ENCODE measurements at places on chromosomes 1 and 21.

DNA sequence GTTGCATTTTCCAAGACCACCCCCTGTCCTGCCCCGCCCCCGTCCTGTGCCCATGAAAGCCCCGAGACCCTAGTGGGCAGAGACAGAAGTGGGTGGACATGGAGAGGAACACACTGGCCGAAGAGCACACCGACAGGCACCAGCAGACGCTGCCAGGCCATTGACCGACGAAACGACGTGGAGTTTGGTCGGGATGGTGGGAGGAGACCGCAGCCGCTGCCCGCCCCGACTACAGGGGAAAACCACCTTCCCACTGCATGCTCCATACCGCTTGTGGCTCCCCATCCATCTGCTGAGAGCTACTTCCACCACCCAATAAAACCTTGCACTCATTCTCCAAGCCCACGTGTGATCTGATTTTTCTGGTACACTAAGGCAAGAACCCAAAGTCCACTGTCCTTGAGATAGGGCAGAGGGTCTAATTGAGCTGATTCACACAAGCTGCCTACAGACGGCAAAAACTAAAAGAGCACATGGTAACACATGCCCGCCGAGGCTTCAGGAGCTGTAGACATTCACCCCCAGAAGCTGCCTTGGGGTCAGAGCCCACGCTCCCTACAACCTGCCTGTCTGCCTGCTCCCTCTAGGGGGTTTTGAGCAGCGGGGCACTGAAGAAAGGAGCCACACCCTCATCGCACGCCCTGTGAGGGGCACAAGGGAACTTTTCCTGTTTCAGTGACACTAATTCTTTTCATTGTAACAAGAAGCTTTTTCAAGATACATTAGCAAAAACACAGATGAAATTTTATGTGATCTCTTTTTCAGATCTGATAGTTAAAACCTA is 81.2 kb upstream of the RAB3GAP2 start:
- DNase-seq, result no peak

GRCh38 chr1:16249596-16250241 is 12.7 kb upstream of the CPLANE2 start:
- DNase-seq, result no peak

DNA sequence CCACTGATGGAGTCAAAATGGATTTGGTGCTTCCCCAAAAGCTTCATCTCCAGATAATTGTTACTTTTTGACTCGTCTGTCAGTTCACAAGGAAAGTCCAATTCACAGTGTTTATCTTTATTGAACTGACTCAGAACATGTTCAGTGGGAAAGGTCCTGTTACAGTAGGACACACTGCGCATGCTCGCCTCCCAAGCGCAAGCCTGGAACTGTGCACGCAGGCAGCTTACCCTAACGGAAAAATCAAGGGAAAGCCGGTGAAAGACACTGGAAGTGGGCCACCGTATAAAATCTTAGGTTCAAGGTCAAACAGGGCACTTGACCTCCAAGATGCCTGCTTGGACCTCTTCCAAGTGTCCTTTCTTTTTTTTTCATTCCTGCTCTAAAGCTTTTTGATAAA is 174.6 kb downstream of the USP25 start:
- DNase-seq, result no peak

- no peak for DNase-seq
Measured at GRCh38 chr21:38267991-38268863, 11.4 kb downstream of the KCNJ15 start.

GRCh38 chr21:32562915-32563314 is 22.4 kb downstream of the TCP10L start:
- DNase-seq, result no peak

DNA sequence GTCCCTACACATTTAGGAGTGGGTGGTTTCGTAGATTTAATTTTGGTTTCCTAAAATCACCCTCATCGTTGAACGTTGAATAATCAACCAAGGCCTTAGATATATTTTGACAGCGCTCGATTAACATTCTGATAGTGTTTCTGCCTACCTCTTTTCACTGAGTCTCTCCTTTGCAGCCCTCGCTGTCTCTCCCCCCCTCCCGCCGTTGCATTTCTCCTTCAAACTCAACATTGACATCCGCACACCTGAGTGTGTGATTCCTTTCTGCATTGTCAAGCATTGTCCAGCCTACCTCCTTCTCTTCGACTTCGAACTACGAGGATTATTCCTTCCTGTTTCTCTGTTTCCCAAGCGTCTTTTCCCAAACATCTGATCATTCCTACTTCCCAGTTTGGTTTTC is 1.8 kb upstream of the ADAMTS1 start:
- DNase-seq, result no peak

DNA sequence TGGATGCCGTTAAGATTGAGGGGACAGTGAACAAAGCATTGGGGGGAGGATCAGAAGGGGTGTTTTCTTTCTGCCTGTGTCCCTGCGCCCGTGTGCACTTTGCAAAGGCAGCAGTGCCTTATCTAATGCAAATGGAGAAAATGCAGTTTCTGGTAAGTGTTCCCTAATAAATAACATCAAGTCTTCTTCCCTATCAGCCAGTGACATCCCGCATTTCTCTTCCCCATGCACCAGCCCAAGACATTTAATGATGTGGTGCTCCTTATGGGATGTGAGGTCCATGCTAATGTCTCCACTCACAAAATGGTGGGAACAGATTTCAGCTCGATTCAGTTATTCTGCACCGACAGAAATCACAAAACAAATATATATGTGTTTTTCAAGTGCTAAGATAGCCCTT is 111.8 kb downstream of the PBX1 start:
- DNase-seq, result no peak

DNA sequence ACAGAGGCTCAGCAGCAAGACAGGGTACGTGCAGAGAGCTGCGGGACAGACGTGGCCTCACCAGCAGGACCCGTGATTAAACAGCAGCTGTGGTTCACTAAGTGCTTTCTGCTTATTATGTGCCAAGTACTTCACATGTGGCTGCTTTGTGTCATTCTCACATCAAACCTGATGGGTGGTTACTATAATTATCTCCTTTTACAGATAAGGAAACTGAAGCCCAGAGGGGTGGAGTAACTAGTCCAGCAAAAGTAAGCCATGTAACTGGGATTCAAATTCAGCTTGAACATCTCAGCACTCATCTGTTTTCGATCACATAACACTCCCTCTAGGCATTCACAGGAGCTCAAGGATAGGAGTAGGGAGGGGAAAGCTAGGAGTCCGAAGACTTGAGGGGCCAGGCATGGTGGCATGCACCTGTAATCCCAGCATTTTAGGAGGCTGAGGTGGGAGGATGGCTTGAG is 50.8 kb upstream of the CLIC4 start:
- DNase-seq, result no peak

GRCh38 chr1:168195199-168196135 is 16.7 kb downstream of the TIPRL start:
- no peak for DNase-seq

DNA sequence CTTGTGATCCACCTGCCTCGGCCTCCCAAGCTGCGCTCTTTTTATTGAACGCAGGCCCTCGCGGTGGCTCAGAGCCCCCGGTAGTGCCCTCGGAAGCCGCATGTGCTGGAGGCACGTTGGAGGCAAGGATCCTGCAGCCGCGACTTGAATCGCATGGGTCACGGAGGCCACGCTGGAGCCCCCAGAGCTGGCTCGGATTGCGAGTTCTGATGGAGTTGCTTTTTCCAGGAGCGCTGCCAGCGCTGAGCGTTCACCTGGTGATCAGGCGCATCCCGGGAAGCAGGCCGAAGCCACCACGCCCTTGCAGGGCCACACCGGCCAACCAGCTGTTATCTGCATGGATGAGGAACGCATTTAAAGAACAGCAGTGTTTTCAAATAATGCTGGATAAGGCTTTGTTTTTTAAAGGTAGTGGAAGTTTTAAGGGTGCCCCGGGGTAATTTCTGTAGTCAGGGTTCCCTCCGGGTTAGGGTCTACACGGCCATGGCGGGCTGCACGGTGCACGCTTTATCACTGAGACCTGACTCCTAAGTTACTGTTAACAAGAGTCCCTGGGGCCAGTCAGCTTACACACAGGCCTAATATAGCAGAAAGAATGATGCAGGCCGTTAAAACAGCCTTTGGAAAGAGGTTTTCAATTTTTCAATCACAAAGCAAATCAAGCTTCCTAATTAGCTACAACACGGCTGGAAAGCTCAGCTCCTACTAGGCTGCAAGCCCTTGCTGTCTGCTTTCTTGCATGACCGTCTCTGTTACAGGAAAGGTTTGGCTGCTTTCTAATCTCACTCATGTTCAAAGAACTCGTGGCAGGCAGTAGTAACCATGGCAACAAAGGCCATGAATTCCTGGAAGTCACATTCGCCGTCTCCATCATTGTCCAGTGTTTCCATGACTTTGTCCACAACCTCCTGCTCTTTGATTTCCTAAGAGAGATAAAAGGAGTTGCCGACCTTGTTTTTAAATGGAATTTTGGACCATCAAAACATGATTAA is 6.0 kb downstream of the S100B start:
- DNase-seq, result no peak

DNA sequence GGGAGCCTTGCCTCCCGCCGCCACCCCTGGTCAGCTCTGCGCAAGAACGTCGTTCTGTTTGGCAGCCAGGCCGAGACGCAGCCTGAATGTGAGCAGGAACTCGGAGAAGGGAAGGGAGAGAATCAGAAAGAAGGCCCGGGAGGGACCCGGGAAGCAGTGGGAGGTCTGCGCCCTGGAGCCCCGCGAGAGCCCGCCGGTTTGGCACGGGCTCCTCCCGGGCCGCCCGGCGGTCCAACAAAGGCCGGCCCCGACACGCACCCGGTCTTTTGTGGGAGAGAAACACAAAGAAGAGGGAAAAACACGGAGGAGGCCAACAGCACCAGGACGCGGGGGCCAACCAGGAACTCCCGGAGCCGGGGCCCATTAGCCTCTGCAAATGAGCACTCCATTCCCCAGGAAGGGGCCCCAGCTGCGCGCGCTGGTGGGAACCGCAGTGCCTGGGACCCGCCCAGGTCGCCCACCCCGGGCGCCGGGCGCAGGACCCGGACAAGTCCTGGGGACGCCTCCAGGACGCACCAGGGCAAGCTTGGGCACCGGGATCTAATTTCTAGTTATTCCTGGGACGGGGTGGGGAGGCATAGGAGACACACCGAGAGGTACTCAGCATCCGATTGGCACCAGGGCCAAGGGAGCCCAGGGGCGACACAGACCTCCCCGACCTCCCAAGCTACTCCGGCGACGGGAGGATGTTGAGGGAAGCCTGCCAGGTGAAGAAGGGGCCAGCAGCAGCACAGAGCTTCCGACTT is 2.7 kb upstream of the OLIG2 start:
- DNase-seq, result no peak

DNA sequence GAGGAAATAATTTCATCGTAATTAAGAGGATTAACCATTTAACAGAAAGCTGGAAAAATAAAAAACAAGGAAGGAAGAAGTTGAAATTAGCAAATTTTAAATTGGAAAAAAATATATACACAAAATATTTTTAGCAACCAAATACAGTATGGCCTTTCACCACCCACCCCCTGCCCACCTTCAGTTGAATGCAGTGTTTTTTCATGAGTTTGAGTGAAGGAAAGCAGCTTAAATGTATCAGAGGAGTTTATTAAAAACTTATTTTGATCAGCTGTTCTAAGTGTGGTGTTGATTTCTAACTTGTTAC is 249.2 kb downstream of the DNM3 start:
- DNase-seq, result no peak

DNA sequence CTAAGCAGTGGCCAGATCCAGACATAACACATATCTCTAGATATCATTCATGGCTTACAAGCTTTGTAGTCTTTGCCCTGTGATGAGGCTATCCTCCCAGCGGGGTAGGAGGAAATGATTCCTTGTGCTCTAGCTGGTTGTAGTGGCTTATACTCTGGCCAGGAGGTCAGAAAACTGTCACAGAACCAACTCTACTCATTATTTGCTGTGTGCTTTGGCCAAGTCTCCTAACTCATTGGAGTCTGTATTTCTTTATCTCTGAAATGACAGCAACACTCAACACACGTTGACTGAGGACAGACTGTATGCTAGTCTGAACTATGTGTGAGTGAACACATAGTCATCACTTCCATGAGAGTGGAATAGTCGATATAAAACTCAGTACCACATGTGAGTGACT is 116.7 kb upstream of the F3 start:
- no peak for DNase-seq

DNA sequence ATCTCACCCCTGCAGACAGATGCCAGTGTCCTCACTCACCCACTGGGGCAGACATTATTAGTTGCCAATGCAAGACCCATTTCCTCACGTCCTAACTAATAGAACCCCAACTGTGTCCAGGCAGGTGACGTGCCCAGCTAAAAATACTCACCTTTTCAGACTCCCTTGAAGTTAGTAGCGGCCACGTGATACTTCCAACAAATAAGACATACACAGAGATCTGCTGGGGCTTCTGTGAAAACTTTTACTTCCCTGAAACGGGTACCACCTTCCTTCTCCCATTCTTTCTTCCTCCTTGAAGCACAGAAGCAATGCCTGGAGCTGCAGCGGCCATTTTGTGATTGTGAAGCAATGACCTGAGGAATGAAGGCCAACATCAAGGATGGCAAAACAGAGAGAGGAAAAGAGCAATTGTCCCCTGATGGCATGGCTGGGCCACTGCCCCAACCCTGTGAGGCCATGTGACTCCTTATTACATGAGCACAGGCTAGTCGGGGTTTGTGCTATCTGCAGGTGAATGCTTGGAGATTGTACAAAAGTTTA is 74.4 kb upstream of the TMPRSS2 start:
- no peak for DNase-seq

- no peak for DNase-seq
Measured at GRCh38 chr1:3702528-3702927, 49.7 kb upstream of the CCDC27 start.

DNA sequence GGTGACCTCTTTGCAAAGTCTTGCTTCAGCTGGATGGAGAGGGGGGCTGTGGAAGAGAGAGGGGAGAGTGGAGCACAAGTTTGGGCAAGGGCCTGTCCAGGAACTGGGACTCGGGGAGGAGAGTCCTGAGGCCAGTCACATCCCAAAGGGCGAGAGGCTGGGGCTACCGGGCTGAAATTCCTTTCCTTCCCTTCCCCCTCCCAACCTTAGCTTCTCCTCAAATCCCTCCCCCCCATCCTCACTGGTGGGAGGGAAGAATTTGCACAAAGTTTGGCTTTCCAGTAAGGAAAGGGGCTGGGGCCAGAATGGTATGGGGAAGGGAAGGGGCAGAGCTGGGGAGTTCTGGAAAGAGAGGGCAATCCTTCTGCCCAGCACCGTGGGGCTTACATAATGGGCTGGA is 854 bp downstream of the CNTN2 start:
- no peak for DNase-seq

Measured in ureter (tissue), 1 donor.